T-helper 2 cell treated with Interferon-gamma antibody and Interleukin-4, amounts not matched to agents 5 μg/mL and 100 μg/mL, for 36 hours (primary cell): ENCODE measurements at places on chromosomes 3 and 15.
A peak's percentile ranks its signal among the peaks of the same experiment; 100 is the strongest.

DNA sequence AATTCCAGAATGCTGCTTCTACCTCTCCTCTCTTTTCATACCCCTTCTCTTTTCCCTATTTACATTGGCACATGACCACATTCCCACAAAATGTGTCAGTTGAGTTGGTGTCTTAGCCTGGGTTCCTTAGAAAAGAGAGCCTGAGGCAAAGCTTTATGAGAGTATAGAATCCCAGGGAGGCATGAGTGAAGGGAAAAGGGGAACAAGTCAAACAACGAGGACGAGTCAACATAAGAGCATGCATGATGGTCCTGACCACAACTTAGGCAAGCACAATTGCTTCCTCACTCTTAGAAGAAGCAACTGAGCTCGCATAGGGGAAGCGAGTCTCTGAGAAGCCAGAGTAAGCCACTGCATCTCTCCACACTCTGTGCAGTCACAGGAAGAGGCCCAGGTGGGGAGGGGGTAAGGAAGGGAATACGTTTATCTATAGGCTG, 15.4 kb upstream of the ZNF774 start:
- no peaks in the 10 kb centered on the region for H3K27me3 ChIP-seq
- no peaks in the 10 kb centered on the region for H3K36me3 ChIP-seq
- no peak overlapping the region for H3K4me3 ChIP-seq
- peaks cover 17% of the 10 kb centered on the region for H3K4me1 ChIP-seq

- no peak overlapping the region for H3K27ac ChIP-seq
- H3K4me1 ChIP-seq, result no peaks in the 10 kb centered on the region
- no peaks in the 10 kb centered on the region for H3K27me3 ChIP-seq
- H3K4me3 ChIP-seq, result no peak overlapping the region
- no peak for DNase-seq
- H3K36me3 ChIP-seq, result no peaks in the 10 kb centered on the region
These were observed 245.9 kb downstream of the NAALADL2 start for GRCh38 chr3:175105066-175105465.

GRCh38 chr15:59998305-59998949, 5.7 kb upstream of the FOXB1 start:
- peaks cover 99% of the 10 kb centered on the region for H3K27me3 ChIP-seq
- no peak overlapping the region for H3K27ac ChIP-seq
- peak overlapping the region; percentile 88 for H3K4me3 ChIP-seq
- peaks cover 10% of the 10 kb centered on the region for H3K36me3 ChIP-seq
- DNase-seq, result no peak

- DNase-seq, result no peak
- peaks cover 11% of the 10 kb centered on the region for H3K36me3 ChIP-seq
- H3K27me3 ChIP-seq, result no peaks in the 10 kb centered on the region
- no peak overlapping the region for H3K4me3 ChIP-seq
- H3K4me1 ChIP-seq, result peaks cover 47% of the 10 kb centered on the region
These were observed 37.3 kb downstream of the BTD start for GRCh38 chr3:15638891-15639262.

GRCh38 chr15:41942886-41943285, 29.5 kb downstream of the EHD4 start:
- no peak for DNase-seq
- peaks cover 16% of the 10 kb centered on the region for H3K4me1 ChIP-seq
- H3K27me3 ChIP-seq, result no peaks in the 10 kb centered on the region
- peaks cover 13% of the 10 kb centered on the region for H3K36me3 ChIP-seq

DNA sequence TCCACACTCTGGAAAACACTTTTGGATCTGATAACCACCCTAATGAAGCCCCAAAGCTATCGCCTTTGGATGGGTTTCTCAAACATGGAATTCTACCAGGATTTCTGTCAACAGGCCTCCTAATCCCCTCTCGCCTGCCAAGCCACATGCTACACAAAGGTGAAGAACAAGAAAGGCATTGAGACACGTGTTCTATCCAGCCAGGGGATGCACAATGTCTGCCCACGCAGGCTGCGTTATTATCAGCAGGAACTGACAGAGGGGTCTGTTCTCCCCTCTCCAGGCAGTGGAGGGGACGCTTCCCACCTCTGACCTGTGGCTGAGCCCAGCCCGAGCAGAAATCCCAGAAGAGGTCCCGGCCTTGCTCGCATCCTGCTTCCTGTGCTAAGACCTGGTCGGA, 45.4 kb upstream of the THBS1 start:
- no peaks in the 10 kb centered on the region for H3K36me3 ChIP-seq
- no peak overlapping the region for H3K27ac ChIP-seq
- no peak for DNase-seq
- H3K4me1 ChIP-seq, result peaks cover 2% of the 10 kb centered on the region
- no peak overlapping the region for H3K4me3 ChIP-seq

DNA sequence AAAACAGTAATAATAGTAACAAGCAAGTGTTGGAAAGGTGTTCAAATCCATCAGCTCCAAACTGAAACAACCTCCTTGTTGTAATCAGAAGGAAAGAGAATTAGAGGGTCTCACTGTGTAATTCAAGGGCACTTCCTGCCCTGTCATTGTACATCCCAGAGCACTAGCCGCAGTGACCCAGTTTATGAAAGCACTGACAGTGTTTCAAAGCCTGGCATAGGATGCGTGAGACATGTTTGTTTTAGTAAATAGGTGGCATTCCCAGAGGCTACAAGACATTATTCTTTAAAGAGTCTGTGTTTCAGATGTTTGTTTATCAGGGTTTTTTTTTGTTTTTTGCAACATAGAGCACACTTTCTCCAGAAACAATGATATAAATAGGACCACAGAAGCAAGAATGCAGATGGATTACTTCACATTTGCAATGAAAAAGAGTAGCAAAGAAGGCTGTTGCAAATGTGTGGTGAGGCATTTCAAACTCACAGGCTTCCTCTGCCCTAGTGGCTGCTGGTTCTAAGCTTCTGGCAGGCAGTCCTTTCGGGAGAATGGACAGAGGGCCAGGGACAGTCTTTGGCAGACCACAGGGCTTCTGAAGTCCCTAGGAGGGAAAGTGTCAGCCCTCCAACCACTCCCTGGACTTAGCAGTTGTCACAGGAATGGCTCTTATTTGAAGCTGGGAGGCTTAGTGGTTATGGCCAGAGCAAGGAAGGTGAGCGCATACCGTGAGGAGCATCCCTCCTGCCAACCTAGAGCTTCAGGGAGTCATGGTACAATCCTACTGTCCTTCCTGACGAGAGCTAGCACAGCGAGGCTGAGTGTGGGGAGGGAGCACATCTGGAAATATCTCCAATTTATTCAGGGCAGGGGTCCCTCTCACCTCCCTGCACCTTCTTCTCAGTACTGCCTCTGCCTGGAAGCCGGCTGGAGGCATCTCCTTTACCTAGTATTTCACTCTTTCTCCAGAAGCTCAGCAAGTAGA, 31.4 kb upstream of the TIPARP start:
- peaks cover 6% of the 10 kb centered on the region for H3K36me3 ChIP-seq
- peak overlapping the region; percentile 85 for H3K27ac ChIP-seq
- DNase-seq, result no peak
- H3K4me3 ChIP-seq, result peak overlapping the region; percentile 73

DNA sequence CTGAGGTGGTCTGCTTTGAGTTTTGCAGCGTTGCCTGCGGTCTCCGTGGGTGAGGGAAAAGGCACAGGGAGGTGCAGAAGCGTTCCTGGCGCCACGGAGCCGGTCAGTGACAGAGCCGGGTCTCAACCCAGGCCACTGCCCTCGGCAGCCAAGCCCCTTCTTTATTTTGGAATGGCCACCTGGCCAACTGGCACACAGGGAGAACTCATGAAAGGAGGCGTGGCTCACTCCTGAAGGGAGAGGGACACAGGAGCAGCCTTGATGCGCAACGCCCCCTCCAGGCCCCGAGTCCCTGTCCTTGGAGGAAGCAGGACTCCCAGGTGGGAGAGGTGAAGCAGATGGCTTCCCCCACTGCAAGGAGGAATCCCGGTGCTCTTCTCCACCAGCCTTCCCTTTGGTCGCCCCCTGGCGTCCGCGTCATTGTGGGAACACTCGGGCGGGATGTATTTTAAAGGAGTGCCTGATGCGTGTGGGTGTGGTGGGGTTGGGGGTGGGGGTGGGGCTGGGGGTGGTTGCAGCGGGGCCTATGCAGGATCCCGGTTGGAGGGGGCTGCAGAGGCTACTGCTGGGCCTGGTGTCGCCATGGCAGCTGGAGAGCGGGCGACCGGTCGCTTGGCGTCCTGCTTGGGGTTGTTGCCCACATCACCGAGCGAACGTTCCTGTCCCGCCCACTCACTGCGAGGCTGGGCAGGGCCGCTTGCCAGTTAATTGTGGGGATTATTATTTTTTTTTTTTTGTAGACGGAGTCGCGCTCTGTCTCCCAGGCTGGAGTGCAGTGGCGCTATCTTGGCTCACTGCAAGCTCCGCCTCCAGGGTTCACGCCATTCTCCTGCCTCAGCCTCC, 32.6 kb downstream of the APBA2 start:
- no peak for DNase-seq
- H3K27ac ChIP-seq, result no peak overlapping the region
- no peaks in the 10 kb centered on the region for H3K27me3 ChIP-seq
- H3K4me1 ChIP-seq, result peaks cover 21% of the 10 kb centered on the region
- peaks cover 2% of the 10 kb centered on the region for H3K36me3 ChIP-seq

DNA sequence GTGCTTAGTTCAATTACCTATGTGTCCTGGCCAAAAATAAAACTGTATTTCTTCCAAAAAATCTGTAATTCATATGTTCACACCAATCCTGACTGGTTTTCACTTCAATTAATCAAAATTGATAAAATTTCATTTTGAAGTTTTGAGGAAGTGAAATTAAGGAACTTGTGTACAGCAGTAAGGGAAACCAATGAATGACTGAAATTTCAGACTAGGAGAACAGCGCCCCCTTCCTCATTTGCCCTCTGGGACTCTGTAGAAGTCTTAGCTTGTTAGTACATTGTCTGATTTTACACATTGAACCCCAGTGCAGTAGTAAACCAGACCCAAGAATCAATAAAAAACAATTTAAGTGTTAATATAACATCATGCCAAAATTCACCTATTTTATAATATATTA, 495.3 kb upstream of the AGTR1 start:
- no peaks in the 10 kb centered on the region for H3K36me3 ChIP-seq
- H3K4me3 ChIP-seq, result no peak overlapping the region
- no peaks in the 10 kb centered on the region for H3K27me3 ChIP-seq
- no peak for DNase-seq

DNA sequence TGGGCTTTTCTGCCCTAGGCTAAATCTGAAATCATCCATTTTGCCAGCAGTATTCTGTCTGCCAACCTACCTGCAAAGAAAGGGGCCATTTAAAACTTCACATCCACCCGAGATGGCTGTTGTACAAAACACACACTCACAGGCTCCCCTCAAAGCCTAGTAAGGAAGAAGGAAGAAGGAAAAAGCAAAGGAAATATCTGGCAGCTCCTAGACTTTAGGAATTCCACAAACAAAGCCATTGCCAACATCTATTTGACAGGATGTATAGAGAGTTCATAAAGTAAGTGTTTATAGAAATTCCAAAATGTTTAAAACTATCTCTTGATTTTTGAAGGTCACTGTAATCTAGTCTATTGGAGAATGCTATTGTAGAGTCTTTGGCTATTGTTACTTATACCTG, 91.9 kb upstream of the THBS1 start:
- no peak overlapping the region for H3K27ac ChIP-seq
- H3K4me1 ChIP-seq, result no peaks in the 10 kb centered on the region
- no peak overlapping the region for H3K4me3 ChIP-seq
- no peaks in the 10 kb centered on the region for H3K36me3 ChIP-seq
- DNase-seq, result no peak
- H3K27me3 ChIP-seq, result peaks cover 3% of the 10 kb centered on the region
